ENCODE measurements at places on chromosomes 16 and 17.

DNA sequence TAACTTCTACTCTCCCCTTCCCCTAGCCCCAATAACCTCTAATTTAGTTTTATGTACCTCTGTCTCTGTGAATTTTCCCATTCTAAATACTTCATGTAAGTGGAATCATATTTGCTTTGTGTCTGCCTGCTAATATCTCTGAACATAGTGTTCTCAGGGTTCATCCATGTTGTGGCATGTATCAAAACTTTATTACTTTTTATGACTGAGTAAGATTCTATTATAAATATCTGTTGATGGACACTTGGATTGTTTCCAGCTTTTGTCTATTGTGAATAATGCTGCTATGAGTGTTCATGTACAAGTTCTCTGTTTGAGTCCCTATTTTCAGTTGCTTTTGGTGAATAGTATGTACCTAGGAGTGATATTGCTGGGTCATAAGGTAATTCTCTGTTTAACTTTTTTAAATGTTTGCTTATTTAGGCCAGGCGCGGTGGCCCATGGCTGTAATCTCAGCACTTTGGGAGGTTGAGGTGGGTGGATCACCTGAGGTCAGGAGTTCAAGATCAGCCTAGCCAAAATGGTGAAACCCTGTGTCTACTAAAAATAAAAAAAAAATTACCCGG is 92.8 kb downstream of the CHD9 start:
- no peak for DNase-seq

- no peak for DNase-seq
Measured at GRCh38 chr17:50935221-50935995, 69.3 kb upstream of the TOB1 start.

DNA sequence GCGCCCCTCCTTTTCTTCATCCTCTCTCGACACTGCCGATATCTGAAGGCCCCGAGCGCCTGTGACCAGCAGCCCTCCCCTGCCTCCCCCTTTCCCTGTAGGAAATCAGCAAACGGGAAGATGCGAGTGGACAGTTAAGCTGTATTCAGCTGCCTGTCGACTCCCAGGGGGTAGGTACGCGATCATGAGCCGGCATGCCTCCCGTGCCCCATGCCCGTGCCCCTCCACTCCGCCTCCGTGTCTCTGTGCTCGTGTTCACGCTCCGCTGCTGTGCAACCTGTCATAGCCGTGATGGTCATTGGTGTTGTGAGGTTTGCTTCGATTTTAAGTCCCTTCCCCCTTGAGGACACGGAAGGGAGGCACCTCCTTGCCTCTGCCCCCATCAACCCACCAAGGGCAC is 34.4 kb downstream of the CACNA1G start:
- no peak for DNase-seq

GRCh38 chr17:57597531-57598453 is 147.3 kb downstream of the CCDC182 start:
- peak; percentile 82 for DNase-seq

DNA sequence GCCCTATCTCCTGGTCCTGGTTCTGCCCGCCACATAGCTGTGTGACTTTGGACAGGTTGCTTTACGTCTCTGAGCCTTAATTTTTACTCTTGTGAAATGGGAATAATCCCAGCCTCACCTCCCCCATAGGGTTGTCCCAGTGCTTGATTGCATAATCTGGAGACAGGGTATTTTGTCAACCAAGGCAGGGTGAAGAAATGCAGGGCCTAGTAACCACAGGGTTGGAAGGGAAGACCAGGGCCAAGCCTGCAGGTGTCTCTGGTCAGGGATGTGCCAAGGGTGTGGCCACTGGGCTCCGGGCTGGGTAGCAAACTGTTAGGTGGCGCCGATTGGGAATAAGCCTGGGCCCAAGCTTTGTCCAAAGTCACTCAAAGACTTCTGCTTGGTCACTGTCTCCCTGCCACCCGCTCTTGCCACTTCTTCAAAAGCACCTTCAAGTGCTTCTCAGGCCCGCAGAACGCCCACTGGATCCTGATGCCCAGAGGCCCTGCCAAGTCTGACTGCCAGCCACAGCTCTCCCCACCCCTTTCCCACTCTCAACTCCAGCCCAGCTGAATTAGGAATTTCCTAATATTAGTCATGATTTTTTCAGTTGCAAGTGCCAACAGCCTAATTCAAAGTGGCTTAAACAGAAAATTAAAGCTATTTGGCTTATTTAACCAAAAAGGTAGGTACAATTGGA is 20.6 kb upstream of the COL1A1 start:
- no peak for DNase-seq

DNA sequence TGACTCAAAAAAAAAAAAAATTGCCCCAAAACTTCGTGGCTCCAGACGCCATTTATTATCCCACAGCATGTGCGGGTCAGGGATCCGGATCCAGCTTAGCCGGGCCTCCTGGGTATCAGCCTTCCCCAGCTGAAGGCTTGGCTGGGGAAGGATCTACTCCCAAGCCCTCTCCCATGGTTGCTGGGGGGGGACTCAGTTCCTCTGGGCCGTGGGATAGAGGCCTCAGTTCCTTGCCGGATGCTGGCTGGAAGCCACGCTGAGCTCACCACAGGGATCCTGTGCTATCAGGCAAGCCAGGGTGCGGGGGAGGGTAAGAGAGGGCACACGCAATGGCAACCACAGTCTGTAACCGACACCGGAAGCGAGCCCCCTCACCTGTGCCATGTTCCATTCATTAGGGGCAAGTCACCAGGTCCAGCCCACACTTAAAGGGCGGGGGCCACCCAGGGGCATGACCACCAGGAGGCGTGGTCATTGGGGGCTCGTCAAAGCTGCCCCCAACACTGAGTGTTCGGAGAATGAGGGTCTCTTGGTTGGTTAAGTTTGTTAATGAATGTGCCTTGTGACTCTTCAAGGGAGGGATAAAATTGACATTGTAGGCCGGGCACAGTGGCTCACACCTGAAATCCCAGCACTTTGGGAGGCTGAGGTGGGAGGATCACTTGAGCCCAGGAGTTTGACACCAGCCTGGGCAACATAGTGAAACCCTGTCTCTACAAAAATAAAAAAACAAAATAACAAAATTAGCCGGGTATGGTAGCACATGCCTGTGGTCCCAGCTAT is 210.0 kb upstream of the GSE1 start:
- DNase-seq = peak; percentile 54

GRCh38 chr16:47142486-47142820 is 1.3 kb downstream of the NETO2 start:
- DNase-seq = no peak
